Regular cardiac myocyte (primary cell): ENCODE measurements at places on chromosomes 5 and 9. TPM values are rescaled to one million over a fixed set of nuclear protein-coding genes. Genes with fewer than 3 reads are reported as not detected.

The GPR150 gene
- total RNA-seq: 0.96 and 2.5 TPM in 2 replicates

The POU5F2 gene
- 0.38 and 0.85 TPM in 2 replicates for total RNA-seq

The ITK gene
- under 0.01 TPM in 1 of 2 replicates, not detected in the other for total RNA-seq

The TLX3 gene
- not detected in 2 replicates for total RNA-seq

The FAM78A gene
- 0.85 and 1.2 TPM in 2 replicates for total RNA-seq

The GMCL2 gene
- not detected in 2 replicates for total RNA-seq

The PCDHGA1 gene
- 0.38 and 1.4 TPM in 2 replicates for total RNA-seq

The ARL14EPL gene
- total RNA-seq: 0.19 TPM in 1 of 2 replicates, not detected in the other

The MACIR gene
- total RNA-seq: 26.5 and 41.0 TPM in 2 replicates
